ENCODE measurements at places on chromosomes 3 and 15.

GRCh38 chr3:31680072-31680870, 147.5 kb downstream of the STT3B start:
- DNase-seq = no peak

DNA sequence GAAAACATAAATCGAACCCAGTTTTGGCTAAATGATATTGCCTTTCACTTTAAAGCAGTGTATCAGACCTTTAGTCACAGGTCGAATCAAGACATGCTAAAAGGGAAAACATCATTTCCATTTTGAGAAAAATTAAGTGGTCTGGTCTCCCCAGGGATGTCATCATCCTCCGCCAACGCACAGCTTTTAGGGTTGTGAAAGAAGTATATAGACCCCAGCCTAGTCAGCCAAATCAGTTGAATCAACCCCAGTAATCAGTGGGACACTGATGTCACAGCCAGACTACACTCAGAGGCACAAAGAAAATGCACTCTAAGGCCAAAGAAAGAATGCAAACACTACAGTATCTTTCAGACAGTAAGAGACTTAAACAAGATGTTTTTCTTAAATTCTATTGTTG, 187.4 kb downstream of the ZIC4 start:
- no peak for DNase-seq

DNA sequence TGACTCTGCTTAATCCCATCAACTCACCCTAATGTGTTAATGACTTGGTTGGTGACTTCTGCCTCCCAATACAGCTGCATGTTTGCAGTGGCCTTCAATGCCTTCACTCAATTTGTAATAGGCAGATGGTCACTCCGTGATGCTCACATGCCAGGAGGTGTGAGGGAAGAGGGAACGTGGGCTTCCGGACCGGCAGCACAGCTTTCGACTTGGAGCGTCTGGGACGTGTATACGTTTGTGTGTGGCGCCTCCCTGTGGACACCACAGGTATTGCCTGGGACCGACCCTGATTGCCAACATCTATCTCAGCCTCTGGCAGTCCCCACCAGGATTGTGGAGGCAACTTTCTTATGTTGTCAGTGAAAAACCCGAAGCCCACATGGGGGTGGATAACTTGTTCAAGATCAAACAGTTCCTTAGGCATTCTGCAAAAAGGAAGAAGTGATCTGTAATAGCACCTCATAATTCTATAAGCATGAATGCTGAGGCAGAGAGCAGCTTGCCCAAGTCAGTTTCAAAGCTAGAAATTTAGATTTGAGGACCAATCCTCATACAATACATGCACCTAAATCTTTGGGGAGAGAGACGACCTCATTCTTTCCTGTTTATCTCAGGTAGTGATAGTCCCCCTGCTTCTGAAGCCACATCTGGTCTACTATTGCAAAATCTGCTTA, 16.9 kb downstream of the MRPL46 start:
- peak; percentile 53 for DNase-seq

DNA sequence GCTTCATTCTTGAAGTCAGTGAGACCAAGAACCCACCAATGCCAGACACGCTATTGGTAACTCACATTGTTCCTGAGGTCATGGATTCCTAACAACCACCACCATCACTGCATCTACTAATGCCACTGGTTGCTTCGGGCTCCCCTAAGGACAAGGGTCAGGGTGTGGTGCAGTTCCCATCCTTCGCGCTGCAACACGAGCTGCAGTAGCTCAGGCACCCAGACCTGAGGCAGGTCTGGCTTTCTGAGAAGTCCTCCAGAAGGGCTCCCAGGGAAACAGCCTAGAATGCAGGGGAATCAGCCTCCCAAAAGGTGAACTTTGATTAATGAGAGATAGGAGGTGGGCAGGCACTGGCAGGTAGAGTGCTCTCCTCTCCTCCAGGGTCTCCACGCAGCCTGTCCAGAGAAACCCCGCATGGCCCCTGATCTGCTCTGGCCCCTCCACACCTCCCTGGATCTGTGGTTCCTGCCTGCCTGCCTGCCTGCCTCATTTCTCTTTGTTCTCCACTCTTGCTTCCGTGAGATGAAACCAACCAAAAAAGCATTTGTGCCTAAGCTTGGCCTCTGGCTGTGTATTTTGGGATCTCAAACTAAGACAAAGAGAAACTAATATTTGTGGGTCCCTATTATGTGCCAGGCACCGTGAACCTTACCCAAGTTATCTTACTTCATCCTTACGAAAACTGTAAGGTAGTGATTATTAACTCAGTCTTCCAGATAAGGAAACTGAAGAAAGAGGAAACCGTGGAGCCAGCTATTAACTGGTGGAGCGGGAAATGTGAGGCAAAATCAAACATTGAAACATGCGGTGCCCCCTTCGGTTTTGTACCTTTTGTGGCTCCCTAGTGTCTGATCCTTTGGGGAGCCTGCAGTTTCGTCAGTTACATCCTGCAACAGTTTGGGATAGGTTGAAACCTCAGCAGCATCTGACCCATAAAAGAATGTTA, 43.9 kb upstream of the USP3 start:
- no peak for DNase-seq

- DNase-seq = no peak
These were observed 33.8 kb upstream of the TFRC start for GRCh38 chr3:196115678-196116083.

DNA sequence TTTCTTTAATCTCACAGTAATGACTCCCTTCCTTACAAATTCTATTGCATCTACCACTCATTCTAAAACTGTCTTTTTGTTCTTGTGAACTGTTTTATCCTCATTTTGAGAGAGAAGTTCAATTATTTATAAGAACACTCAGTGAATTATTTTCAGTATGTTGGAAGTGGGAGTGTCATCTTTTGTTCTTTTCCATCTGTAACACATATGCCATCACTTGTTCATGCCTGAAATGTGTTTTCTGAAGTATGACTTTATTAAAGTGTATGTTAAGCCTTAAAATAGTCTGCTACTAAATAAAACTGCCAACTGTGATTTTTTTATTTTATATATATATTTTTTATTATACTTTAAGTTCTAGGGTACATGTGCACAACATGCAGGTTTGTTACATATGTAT, 623.0 kb upstream of the CBLB start:
- no peak for DNase-seq

DNA sequence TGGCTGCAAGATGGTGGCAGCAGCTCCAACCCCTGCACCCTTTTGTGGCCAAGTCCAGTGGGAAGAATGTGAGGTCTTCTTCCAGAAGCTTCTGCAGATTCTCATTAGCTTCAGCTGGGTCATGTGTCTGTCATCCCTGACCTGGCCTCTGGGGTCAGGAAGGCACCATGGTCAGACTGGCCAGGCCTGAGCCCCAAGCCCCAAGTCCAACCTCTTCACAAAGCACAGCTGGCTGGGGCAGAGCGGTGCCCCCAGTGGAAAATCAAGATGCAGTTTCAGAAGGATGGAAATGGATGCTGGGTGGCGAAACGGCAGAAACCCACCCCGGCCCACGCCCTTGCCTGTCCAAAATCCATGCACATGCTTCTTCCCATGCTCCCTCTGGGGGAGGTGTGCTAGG, 15.9 kb upstream of the GATA2 start:
- DNase-seq = no peak

- no peak for DNase-seq
These were observed 1.8 kb downstream of the DAPK2 start for GRCh38 chr15:64044300-64045100.

DNA sequence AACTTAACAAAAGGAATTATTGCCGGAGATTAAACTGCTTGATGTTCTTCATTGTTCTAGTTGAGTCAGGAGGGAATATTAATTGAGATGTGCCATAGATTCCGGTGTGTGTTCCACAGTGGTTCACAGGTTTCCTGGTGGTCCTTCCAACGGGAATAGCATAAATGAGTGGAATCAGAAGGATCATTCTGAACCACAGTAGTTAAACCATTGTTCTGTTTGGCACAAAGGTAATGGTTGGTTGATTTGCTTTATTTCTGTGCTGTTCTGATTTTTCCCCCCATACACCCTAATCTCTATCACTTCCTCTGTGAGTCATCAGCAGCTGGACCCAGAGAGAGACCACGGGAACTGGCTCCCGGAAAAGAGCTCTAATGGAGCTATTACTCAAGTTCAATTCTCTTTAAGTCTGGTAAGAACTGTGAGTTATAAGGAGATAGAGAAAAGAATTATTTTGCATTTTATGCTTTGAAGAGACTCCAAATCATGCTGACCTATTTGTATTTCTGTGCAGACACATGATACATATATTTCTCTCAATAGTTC, 627.2 kb downstream of the ZIC1 start:
- no peak for DNase-seq

DNA sequence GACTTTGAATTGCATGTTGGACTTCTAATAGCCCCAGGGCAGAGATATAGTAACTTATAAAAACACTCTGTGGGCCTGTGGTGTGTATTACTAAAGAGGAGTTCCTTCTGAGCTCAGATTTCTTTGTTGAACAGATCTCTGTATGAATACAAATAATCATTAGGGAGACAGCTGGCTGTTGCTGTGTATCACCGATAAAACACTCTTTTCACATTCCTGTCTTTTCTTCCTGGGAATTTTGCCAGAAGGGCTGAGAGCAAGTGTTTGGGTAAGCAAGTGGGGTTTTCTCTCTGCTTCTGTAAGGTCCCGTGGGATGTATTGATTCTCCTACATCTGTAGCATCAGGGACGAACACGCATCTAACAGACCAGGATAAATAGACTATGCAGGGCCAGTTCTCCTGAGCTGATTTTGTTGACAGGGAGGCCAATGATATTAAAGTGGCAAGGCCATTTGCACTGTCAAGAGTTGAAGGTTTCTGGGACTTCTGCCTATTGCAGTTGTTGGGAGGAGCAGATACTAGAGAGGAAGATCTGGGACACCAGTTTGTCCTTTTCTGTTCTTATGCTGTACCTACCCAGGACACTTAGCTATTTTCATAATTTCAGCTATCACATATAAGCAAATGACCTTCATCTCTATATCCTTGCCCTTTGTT, 225.9 kb upstream of the CD96 start:
- no peak for DNase-seq

DNA sequence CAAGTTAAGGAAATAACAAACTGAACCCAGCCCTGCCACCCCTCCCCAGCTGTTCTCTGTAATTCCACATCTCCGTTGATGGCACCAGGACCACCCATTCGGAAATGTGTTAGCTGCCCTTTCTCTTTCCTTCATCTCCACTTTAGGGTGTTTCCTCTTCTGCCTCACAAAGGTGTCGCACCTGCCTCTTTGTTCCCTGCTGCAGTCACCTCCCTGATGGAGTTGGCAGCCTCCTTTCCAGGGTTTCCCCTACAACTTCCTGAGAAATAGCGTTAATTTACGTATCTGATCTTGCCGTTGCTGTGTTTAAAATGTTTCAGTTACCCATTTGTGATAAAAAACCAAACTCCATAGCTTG, 57.3 kb downstream of the GPR171 start:
- no peak for DNase-seq

- DNase-seq = no peak
These were observed 43.5 kb upstream of the UBE2E1 start for GRCh38 chr3:23762214-23762613.

GRCh38 chr15:42108806-42109205, 14.4 kb upstream of the PLA2G4D start:
- DNase-seq = no peak

- DNase-seq = no peak
These were observed 96.4 kb upstream of the NANOGP8 start for GRCh38 chr15:35181538-35181937.

DNA sequence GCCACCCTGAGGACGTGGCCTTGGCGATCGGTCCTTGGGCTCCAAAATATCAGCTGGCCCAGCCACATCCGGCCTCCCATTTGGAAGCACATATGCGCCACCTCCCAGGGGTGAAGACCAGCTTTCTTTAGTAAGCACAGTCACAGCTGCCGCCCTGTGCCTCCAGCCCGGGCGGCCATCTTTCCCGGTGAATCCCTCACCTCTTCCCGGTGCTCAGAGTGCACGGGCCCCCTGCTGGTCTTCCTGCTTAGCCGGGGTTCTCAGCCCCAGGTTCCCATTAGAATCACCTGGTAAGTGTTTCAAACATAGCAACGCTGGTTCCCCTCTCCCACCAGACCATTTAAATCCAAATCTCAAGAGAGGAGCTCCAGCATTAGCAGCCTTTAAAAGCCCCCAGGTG, 232.2 kb downstream of the VPS13C start:
- DNase-seq = no peak

DNA sequence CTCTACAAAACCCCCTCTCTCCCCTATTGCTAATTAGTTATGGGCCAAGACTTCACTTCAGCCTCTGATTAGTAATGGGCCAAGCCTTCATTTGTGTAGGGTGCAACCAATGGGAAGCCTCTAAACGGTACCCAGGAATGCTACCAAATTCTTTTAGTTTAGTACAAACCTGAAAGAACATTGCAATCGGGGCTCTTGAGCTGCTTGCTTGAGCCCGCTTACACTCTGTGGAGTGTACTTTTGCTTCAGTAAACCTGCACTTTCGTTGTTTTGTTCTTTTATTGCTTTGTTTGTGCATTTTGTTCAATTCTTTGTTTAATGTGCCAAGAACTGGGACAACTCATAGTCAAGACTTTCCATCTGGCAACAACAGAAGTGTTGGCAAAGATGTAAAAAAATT, 26.2 kb downstream of the DNAAF4 start:
- no peak for DNase-seq

DNA sequence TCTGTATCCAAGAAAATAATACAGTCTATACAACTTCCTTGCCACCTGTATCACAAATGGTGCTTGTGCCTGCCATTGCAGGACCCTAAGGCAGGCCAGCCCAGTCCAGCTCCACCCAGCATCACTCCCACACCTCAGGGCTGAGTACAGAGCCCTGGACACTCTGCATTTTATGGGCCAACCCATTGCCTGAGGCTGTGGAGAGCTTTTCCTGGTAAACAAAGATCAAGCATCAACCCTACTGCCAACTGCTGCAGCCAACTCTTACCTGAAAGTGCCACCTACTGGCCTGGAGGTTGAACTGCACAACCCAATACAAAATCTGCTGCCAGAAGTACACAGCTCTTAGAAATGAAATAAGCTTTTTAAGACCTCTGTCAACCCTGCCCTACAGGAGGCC, 1082.2 kb downstream of the NAALADL2 start:
- DNase-seq = peak; percentile 53

DNA sequence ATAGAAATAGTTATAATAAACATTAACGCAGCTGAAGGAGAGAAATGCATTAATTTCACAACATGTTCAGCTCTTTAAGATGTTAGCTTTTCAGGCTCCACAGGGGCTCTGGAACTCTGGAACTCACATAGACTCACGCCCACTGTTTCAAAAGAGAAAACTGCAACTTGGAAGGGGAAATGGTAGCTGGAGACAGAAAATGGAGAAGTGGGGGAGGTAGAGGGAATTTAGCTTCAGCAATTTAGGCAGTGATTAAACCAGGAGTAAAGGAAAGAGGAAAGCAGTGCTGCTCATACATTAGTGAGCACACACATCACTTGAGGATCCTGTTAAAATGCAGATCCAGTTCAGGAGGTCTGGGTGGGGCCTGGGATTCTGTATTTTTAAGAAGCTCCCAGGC, 274.8 kb upstream of the TRIM42 start:
- DNase-seq = no peak

- no peak for DNase-seq
These were observed 3.6 kb downstream of the SMC4 start for GRCh38 chr3:160403028-160403545.

DNA sequence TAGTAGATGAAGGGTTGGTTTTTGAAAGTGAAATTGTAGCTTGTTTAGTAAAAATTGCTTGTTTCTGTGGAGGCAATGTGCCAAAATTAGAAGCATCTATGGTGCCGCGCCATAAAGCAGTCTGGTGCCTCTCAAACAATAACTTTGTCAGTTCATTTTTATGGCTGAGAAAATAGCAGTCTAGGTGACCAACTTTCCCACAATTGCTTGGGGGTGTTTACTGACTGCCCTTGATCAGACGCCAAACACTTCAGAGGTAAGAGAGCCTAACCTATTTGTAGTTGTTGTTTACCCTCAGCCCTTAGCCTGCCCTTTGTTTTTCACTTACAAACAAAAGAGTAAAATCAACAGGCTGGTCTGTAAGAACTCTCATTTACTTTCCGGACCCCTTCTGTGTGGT, 174.5 kb downstream of the FNDC3B start:
- DNase-seq = peak; percentile 31
